NCI-H1694 treated with DMSO at 0.1 percent for 48 hours (cell line): ENCODE measurements at places on chromosomes 7 and 10.

GRCh38 chr10:775245-776075, 86.0 kb upstream of the DIP2C start:
- DNase-seq: no peak

DNA sequence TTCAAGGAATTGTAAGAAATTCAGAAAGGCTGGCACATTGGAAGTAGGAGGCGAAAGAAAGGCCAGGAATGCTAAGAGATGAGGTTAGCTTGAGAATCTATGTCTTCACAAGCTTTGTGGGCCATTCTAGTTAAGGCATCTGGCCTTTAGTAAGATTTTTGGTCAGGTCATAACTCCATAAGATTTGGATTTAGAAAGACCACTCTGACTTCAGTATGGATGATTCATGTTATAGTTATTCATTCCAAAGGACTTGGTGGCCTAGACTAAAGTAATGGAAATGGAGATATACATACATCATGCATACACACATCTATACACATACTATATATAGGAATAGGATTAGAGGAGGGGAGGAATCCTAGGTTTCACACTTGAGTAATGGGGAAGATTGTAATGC, 77.5 kb downstream of the SEPTIN7 start:
- no peak for DNase-seq

GRCh38 chr10:44993922-44994751, 6.6 kb upstream of the ZNF22 start:
- DNase-seq: no peak

DNA sequence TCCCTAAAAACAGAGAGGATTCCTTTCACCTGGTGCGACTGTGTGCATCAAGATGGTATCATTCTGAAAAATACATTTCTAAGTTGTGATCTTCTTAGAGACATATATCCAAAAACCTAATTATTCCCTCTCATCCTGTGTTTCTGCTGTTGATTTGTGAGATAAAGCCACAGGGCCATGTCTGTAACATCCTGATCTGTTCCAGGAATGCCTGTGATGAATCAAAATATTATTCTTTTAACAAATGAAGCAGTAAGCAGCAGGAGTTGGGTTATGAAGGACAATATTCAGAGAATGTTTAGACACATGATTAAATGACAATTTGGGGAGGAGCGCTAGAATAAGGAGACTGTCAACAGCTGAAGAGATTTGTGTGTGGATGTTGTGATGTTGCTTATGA, 731.4 kb downstream of the KCNMA1 start:
- no peak for DNase-seq

DNA sequence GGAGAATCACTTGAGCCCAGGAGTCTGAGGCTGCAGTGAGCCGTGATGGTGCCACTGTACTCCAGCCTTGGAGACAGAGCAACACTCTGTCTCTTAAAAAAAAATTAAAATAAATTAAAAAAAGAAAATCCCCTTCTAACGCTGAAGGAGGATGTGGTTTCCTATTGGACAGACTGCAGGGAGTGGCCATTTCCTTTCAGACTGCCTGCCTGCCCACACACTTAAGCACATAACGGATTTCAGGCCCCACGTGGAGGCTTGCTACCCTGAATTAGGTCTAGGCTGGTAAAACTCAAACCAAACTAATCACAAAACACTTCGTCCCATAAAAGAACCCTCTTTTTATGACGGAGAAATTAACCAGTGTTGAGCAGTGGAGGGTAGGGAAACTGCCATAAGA, 34.0 kb downstream of the GATA3 start:
- DNase-seq: no peak
